ENCODE measurements at places on chromosomes 4 and X. TPM values are rescaled to one million over a fixed set of nuclear protein-coding genes. Genes with fewer than 3 reads are reported as not detected.

Gene PHKA1
- 4.2 TPM for polyA plus RNA-seq

DNA sequence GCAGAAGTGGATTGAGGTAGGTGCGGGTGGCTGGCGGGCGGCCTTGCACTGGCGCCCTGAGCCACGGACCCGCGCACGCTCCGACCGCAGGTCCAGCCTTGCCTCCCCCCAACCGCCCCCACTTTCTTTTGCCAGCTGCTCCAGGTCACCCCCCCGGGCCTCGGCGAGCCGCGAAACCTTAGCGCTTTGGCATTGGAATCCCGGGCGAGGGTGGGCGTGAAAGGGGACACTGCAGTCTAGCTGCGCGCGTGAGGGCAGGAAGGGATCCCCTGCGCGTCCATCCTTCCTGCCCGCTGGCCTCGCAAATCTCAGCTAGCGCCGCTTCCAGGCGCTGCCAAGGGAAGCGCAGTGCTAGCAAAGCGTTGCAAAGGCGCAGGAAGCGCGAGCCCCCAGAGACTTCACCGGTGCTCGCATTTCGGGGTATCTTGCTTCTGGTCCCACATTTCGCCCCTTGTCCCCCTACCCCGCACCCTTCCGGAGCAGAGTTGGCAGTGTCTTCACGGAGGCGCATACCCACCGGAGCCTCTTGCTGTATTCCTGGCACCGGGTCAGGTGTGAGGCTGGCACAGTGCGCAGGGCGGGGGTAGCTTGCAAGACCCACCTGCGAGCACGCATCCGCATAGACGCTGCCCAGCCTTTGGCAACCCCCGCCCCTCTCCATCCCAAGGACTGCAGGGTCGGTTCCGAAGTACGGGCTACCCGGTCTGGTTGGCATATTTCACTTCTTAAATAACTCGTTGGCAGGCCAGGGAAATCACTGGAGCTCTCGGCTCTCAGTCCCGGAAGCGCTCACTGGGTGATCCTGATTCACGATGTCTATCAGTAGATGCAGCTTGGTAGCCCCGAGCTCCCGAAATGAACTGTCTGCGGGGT, 104.4 kb downstream of the UCHL1 start:
- DNase-seq = no peak

- no peak for DNase-seq
Observed at GRCh38 chr4:159859656-159860148, 756.8 kb downstream of the RAPGEF2 start.

DNA sequence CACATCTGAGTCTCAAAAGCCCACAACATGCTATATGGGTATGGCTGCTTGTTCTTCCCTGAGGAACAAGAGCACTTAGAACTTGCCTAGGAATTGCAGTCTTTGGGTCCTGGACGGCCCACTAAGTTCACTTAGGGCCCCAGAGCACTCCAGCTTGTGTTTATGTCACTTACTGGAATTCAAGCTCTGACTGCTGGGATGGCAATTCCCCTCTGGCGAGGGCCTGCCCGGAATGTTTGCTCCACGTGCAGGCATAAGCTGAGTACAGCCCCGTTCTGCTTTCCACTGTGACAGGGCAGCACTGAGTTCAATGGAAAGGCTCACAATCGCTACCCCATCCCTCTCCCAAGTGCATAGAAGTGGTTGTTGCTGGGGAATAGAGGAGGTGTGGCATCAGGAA, 25.9 kb upstream of the RASSF6 start:
- no peak for DNase-seq

Gene HPSE
- polyA plus RNA-seq = 1.5 TPM

DNA sequence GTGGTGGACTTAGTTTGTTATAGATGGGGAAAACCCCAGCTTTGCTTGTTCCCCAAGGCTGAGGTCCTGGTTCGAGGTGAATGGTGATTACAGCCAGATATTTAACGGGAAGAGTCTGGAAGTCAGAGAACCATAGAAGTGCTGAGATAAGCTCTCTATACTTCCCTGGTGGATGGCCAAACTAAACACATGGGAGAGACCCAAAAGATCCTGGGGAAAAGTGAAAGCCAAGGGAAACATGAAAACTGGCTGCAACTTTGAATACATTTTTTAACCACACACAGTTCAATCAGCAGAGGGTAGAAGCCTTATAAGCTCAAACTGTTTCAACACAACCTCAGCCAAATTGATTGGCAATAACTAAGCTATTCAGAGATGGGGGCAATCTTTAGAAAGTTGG, 29.3 kb upstream of the SRPX start:
- no peak for DNase-seq

- no peak for DNase-seq
Observed at GRCh38 chr4:8370835-8371595, 69.5 kb downstream of the ACOX3 start.

Measured in H1 (cell line).